Tibial nerve (tissue), 4 donors: ENCODE measurements at places on chromosomes 2 and 18.

- no peaks in the 10 kb centered on the region for H3K36me3 ChIP-seq
- H3K27ac ChIP-seq = no peak overlapping the region
- no peaks in the 10 kb centered on the region for H3K4me1 ChIP-seq
- no peak overlapping the region for H3K4me3 ChIP-seq
Observed at GRCh38 chr2:71787476-71788185, 334.3 kb downstream of the DYSF start.

GRCh38 chr2:151159109-151159662 lies 102.5 kb downstream of the RBM43 start:
- H3K27me3 ChIP-seq = no peaks in the 10 kb centered on the region
- DNase-seq = no peak
- H3K4me3 ChIP-seq = no peak overlapping the region
- H3K4me1 ChIP-seq = no peaks in the 10 kb centered on the region

DNA sequence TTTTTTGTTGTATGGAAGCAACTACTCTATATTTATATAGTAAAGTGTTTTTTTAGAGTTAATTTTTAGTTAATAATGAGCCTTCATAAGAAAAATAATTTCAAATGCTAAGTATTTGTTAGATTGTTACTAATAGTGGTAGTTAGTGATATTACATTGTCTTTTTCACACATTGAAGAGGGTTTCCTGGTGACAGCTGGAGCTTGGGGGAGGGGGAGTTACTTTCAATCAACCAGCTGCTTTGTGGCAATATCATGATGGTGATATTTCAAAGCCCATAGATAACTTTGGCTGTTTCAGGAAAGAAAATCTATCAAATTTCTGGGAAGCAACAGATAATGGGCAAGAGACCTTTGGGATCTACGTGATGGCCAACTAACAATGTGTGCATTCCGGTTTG lies 4.1 kb downstream of the RHBDD1 start:
- no peak overlapping the region for H3K4me3 ChIP-seq
- H3K27ac ChIP-seq = no peak overlapping the region
- H3K36me3 ChIP-seq = peaks cover 5% of the 10 kb centered on the region
- H3K4me1 ChIP-seq = peaks cover 8% of the 10 kb centered on the region

GRCh38 chr2:27752551-27753237 lies 18.8 kb upstream of the MRPL33 start:
- no peak overlapping the region for H3K4me3 ChIP-seq
- H3K27me3 ChIP-seq = no peaks in the 10 kb centered on the region
- H3K27ac ChIP-seq = no peak overlapping the region
- DNase-seq = no peak

GRCh38 chr18:35694808-35695207 lies 113.3 kb downstream of the GALNT1 start:
- H3K4me3 ChIP-seq = no peak overlapping the region
- H3K27ac ChIP-seq = no peak overlapping the region
- H3K36me3 ChIP-seq = peaks cover 36% of the 10 kb centered on the region
- no peaks in the 10 kb centered on the region for H3K27me3 ChIP-seq
- H3K4me1 ChIP-seq = peaks cover 4% of the 10 kb centered on the region

DNA sequence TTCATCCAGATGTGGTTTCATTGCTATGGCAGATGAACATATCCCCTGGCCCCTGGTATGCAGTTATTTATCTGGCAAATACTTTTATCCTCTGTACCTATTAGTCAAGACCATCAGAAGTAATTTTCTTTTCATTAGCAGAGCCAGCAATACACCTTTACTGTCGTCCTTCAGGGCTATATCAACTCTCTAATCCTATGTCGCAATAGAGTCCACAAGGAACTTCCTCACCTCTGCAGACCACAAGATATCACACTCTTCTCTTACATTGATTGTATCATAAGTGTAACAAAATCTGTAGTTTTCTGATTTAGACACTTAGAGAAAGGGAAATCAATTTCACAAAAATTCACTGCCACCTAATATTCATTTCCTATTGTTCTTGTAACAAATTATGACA lies 252.9 kb upstream of the DCC start:
- no peaks in the 10 kb centered on the region for H3K27me3 ChIP-seq
- no peak overlapping the region for H3K27ac ChIP-seq
- H3K4me1 ChIP-seq = no peaks in the 10 kb centered on the region
- no peak overlapping the region for H3K4me3 ChIP-seq
- H3K36me3 ChIP-seq = no peaks in the 10 kb centered on the region
